ENCODE measurements at places on chromosomes 7 and 10. TPM values are rescaled to one million over a fixed set of nuclear protein-coding genes. Genes with fewer than 3 reads are reported as not detected.

Gene RAMP3
- total RNA-seq: not detected

Gene HKDC1
- 11.1 TPM for total RNA-seq

Gene HOXA13
- not detected for total RNA-seq

Gene NPFFR1
- not detected for total RNA-seq

Gene WIPF3
- not detected for total RNA-seq

Gene LBX1
- total RNA-seq: not detected

Gene VWDE
- total RNA-seq: 0.86 TPM

Gene CFAP58
- total RNA-seq: not detected

Gene UTF1
- total RNA-seq: not detected

Gene CFAP69
- not detected for total RNA-seq

Gene ADCY1
- not detected for total RNA-seq

Gene ITPRID1
- not detected for total RNA-seq

Gene LRRD1
- total RNA-seq: 0.44 TPM

Gene AGR3
- total RNA-seq: not detected

Gene EXOSC1
- total RNA-seq: 42.2 TPM

Gene SAP25
- total RNA-seq: 47.4 TPM

Gene KIN
- 9.1 TPM for total RNA-seq

Gene SFTPD
- not detected for total RNA-seq

Gene TAS2R5
- total RNA-seq: 0.57 TPM

DNA sequence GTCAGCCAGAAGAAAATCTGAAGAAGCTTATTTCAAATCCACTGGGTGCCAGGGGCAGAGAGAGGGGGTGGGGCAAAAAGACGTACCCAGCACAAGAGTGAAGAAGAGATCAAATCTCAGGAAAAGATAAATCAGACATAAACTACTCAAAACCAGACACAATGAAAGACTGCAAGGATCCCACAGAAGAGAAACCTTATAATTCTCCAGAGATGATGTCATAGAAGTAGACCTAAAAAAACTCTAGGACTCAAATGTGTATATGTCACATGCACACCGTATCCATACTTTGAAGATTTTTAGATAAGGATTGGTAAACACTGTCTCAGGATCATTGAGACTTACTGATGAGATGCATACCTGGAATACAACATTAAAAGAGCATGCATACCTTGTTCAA is 98.5 kb upstream of the PIK3CG start:
- no peak overlapping the region for H3K27ac ChIP-seq
- H3K36me3 ChIP-seq: no peaks in the 10 kb centered on the region
- no peak for DNase-seq
- H3K4me3 ChIP-seq: no peak overlapping the region

DNA sequence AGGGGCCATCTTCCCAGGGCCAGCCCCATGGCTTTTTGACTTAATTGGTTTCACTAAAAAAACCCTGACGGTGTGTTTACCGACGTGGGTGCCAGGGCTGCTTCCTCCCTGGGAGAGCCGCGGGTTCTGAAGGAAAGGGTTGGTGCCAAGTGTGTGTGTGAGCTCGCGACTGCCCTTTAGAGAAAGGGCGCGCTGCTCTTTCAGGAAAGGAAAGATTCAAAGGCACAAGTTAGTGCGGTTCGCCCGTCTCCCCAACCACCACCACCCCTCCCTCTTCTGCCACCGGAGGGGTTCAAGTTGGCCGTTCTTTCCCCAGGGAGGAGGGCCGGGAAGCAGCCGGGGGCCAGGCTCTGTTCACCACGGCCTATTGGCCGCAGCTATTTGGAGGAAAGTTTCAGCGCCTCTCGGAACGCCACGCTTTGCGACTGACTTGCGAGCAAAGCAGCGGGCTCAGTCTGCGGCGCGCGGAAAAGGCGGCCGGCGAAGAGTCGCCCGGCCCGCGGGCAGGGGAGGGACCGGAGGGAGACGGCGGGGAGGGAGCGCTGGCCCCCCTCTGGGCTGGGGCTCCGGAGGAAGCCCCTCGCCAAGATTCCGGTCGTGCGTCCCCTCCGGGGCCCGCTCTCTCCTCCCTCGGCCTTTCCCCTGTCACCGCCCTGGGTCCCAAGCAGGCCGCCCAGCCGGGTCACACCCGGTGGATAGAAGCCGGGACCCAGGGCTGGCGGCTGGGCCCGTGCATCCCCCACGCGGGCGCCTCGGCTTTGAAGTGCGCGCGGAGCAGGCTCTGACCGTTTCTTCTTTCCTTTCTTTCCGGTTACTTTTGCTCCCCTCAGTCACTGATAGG is 165.9 kb upstream of the PPP1R3A start:
- H3K27ac ChIP-seq: no peak overlapping the region
- H3K4me1 ChIP-seq: peaks cover 23% of the 10 kb centered on the region

DNA sequence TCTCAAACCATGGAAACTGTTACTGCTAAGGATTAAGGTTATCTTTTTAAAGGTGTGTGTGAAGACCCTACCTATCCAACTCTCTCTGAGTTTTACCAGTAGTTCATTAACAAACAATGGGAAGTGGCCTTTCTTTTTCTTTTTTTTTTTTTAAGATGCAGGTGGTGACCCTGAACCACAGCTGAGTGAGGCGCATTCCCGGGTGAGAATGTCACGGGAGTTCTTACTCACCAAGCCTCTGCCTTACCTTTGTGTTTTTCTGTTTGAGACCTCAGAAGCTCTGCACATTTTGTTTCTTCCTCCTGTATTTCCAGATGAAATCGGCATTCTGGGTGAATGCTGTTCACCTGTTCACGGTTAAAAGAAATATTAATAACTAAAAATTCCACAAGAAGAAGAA is 2.5 kb downstream of the VIPR2 start:
- peaks cover 26% of the 10 kb centered on the region for H3K27me3 ChIP-seq
- no peaks in the 10 kb centered on the region for H3K36me3 ChIP-seq
- no peak for DNase-seq

GRCh38 chr10:27949528-27950241 is 49.2 kb downstream of the ODAD2 start:
- no peaks in the 10 kb centered on the region for H3K27me3 ChIP-seq
- H3K36me3 ChIP-seq: no peaks in the 10 kb centered on the region
- H3K4me1 ChIP-seq: no peaks in the 10 kb centered on the region
- no peak overlapping the region for H3K27ac ChIP-seq
- DNase-seq: no peak

- H3K4me3 ChIP-seq: no peak overlapping the region
- H3K4me1 ChIP-seq: peaks cover 16% of the 10 kb centered on the region
- H3K27ac ChIP-seq: no peak overlapping the region
- DNase-seq: no peak
- no peaks in the 10 kb centered on the region for H3K27me3 ChIP-seq
Observed at GRCh38 chr10:17220652-17221100, 7.4 kb upstream of the VIM start.

- no peaks in the 10 kb centered on the region for H3K27me3 ChIP-seq
- no peak overlapping the region for H3K27ac ChIP-seq
- no peaks in the 10 kb centered on the region for H3K36me3 ChIP-seq
- no peaks in the 10 kb centered on the region for H3K4me1 ChIP-seq
Observed at GRCh38 chr10:114723991-114724715, 66.1 kb upstream of the ABLIM1 start.

DNA sequence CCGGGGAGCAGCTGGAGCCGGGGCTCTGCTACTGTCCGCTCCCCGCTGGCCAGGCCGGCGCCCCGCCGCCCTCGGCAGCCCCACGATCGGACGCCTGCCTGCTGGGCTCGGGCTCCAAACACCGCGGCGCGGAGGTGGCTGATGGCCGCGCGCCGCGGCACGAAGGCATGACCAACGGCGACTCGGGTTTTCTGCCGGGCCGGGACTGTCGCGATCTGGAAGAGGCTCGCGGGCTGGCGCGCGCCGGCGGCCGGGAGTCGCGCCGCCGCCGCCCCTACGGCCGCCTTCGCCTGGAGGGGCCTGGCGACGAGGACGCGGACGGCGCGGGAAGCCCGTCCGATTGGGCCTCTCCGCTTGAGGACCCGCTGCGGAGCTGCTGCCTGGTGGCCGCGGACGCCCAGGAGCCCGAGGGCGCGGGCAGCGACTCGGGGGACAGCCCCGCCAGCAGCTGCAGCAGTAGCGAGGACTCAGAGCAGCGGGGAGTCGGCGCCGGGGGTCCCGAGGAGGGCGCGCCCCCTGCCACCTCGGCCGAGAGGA is 570 bp downstream of the TBC1D12 start:
- no peaks in the 10 kb centered on the region for H3K36me3 ChIP-seq
- DNase-seq: peak; percentile 5
- H3K4me3 ChIP-seq: no peak overlapping the region
- no peak overlapping the region for H3K27ac ChIP-seq
- H3K27me3 ChIP-seq: peaks cover 29% of the 10 kb centered on the region

GRCh38 chr10:101588879-101589278 is 758 bp downstream of the DPCD start:
- H3K36me3 ChIP-seq: peaks cover 1% of the 10 kb centered on the region
- no peak overlapping the region for H3K27ac ChIP-seq
- DNase-seq: no peak
- peaks cover 21% of the 10 kb centered on the region for H3K4me1 ChIP-seq

DNA sequence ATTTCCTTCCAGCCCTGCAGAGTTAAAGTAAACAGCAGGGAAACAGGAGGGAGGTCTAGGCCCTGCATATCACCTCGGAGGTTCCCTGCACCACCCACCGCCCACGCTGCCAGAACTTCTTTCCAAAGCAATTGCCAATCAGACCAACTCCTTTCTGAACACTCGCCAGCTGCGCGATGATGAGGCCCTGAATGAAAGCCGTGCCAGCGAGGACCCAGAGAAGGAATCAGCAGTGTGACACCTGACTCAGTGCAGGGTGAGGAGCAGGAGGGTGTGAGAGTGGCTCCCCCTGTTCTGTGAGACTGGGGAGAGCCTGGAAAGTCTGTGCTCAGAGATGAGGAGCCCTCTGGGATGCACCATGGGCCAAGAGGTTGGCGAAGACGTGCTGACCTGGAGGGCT is 3.3 kb upstream of the TCERG1L start:
- no peaks in the 10 kb centered on the region for H3K36me3 ChIP-seq
- no peak overlapping the region for H3K27ac ChIP-seq
- peaks cover 5% of the 10 kb centered on the region for H3K4me1 ChIP-seq
- peaks cover 6% of the 10 kb centered on the region for H3K27me3 ChIP-seq
- no peak overlapping the region for H3K4me3 ChIP-seq
- no peak for DNase-seq

GRCh38 chr7:100198266-100198665 is 20.5 kb downstream of the STAG3 start:
- no peak for DNase-seq
- H3K27ac ChIP-seq: no peak overlapping the region
- H3K27me3 ChIP-seq: no peaks in the 10 kb centered on the region
- H3K4me3 ChIP-seq: no peak overlapping the region
- no peaks in the 10 kb centered on the region for H3K36me3 ChIP-seq
- no peaks in the 10 kb centered on the region for H3K4me1 ChIP-seq

DNA sequence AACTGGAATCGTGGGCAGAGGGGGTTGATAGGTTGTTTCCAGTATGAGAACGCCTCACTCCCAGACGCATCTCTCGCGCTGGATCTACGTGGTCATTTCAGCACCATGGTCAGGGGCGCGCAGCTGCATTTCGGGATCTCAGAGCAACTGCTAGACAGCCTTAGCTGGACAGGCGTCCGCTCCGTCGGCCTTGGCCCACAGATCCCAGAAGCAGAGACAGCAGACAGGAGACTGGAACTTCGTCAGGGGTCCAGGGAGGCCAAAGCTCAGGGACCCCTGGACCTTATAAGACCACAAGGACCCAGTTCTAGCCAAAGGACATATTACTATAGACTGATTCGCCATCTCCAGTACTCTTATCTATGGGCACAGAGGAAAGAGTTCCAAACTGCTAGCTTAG is 5.3 kb downstream of the NEUROG3 start:
- DNase-seq: no peak
- no peak overlapping the region for H3K27ac ChIP-seq
- peaks cover 38% of the 10 kb centered on the region for H3K27me3 ChIP-seq
- H3K36me3 ChIP-seq: no peaks in the 10 kb centered on the region

GRCh38 chr10:30573721-30574431 is 55.7 kb downstream of the LYZL2 start:
- DNase-seq: no peak
- no peaks in the 10 kb centered on the region for H3K36me3 ChIP-seq
- H3K4me3 ChIP-seq: no peak overlapping the region
- H3K4me1 ChIP-seq: no peaks in the 10 kb centered on the region
- H3K27ac ChIP-seq: no peak overlapping the region

GRCh38 chr7:27971171-27971812 is 209.3 kb downstream of the JAZF1 start:
- H3K4me3 ChIP-seq: peak overlapping the region; percentile 94
- H3K36me3 ChIP-seq: no peaks in the 10 kb centered on the region
- DNase-seq: no peak
- peaks cover 17% of the 10 kb centered on the region for H3K4me1 ChIP-seq

DNA sequence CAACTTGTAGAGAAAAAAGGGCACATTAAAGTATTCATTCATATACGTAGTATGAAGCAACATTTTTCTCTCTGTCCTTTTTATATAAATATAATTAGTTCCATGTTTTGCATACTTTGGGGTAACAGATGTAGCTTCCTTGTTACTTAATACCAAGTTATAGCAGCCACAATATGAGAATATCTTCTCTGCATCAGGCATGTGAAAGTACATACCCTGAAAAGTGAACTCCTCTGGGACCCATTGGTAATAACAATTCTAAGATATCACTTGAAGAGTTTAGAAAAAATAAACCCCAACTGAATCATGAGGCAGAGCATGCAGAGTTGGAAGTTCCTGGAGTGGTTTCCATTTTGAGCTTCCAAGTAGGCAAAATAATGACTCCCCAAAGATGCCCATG is 2.4 kb upstream of the CRPPA start:
- no peak overlapping the region for H3K4me3 ChIP-seq
- H3K27me3 ChIP-seq: no peaks in the 10 kb centered on the region
- H3K4me1 ChIP-seq: peaks cover 10% of the 10 kb centered on the region
- no peak overlapping the region for H3K27ac ChIP-seq
- no peak for DNase-seq
- H3K36me3 ChIP-seq: no peaks in the 10 kb centered on the region

GRCh38 chr7:92489634-92490033 is 11.9 kb upstream of the ERVW-1 start:
- DNase-seq: no peak
- H3K4me3 ChIP-seq: no peak overlapping the region
- peaks cover 83% of the 10 kb centered on the region for H3K36me3 ChIP-seq
- H3K27ac ChIP-seq: no peak overlapping the region
- H3K4me1 ChIP-seq: no peaks in the 10 kb centered on the region

DNA sequence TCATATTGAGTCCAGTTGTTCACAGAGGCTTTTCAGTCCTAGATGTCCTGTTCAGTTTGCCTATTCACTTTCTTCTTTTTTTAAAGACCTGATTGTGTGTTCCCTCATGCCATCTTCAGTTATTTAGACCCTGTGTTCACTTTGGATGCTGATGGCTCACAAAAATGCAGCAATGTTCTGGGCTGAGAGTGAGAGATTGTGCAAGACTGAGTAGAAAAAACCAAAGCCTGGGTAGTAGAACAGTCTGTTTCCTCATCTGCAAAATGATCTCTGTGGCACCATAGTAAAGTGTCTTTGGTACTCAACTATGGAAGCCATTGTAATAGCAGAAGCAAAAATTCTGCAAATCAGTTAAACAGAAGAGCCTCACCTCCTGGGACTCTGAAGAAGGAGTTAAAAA is 43.2 kb downstream of the AKR1B1 start:
- H3K36me3 ChIP-seq: no peaks in the 10 kb centered on the region
- H3K27me3 ChIP-seq: peaks cover 2% of the 10 kb centered on the region

- no peak overlapping the region for H3K27ac ChIP-seq
- DNase-seq: no peak
- H3K36me3 ChIP-seq: no peaks in the 10 kb centered on the region
- no peaks in the 10 kb centered on the region for H3K27me3 ChIP-seq
- no peaks in the 10 kb centered on the region for H3K4me1 ChIP-seq
Observed at GRCh38 chr10:131041031-131041430, 270.5 kb downstream of the TCERG1L start.
